ENCODE measurements at places on chromosomes 16 and 17.
A peak's percentile ranks its signal among the peaks of the same experiment; 100 is the strongest.

GRCh38 chr16:47888142-47888541 lies 267.7 kb downstream of the ABCC12 start:
- DNase-seq: no peak

GRCh38 chr16:64933885-64934284 lies 188.0 kb downstream of the CDH11 start:
- no peak for DNase-seq

GRCh38 chr17:42424991-42425610 lies 2.0 kb upstream of the CAVIN1 start:
- no peak for DNase-seq

DNA sequence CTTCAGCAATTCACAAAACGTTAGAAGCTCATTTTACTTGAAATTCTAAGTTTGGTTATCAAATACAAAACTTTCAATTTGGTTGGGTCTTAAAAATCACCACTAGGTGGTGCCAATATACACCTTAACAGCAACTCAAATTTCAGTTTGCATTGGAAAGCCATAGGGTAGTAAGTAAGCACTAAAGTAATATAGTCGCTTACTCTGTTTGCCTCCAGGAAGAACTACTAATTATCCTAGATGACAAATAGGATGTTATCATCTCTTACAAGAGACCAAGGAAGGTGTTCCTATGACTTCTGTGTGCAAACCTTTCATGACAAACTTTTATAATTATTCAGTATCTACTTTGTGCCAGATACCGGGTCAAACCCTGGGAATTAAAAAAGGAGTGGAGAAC lies 93.3 kb downstream of the MYO1D start:
- DNase-seq: no peak

DNA sequence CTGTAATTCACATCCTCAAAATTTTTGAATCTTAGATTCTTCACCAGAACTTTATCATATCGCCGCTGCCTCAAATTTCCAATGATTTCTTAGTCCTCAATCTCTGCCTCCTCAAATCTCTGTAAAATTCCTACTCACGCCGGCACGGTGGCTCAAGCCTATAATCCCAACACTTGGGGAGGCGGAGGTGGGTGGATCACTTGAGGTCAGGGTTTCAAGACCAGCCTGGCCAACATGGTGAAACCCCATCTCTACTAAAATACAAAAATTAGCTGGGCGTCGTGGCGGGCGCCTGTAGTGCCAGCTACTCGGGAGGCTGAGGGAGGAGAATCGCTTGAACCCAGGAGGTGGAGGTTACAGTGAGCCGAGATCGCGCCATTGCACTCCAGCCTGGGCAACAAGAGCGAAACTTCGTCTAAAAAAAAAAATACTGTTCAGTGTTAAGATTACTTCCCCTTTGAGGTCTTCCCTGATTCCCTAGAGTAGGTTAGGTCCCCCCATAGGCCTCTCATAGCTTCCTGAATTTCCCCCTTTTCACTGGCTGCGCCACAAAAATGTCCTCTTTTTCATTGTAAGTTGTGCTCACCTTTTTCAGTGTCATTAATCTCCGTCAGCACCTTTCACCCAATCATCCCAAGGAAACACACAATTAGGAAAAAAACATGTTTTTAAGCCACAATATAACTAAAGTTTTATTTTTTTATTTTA lies 919 bp upstream of the CBX1 start:
- DNase-seq: no peak

GRCh38 chr17:70276906-70277305 lies 107.6 kb downstream of the KCNJ2 start:
- DNase-seq: no peak

GRCh38 chr16:71467810-71468209 lies 5.8 kb upstream of the ZNF23 start:
- no peak for DNase-seq

GRCh38 chr16:87051526-87052320 lies 265.5 kb downstream of the C16orf95 start:
- DNase-seq: no peak

DNA sequence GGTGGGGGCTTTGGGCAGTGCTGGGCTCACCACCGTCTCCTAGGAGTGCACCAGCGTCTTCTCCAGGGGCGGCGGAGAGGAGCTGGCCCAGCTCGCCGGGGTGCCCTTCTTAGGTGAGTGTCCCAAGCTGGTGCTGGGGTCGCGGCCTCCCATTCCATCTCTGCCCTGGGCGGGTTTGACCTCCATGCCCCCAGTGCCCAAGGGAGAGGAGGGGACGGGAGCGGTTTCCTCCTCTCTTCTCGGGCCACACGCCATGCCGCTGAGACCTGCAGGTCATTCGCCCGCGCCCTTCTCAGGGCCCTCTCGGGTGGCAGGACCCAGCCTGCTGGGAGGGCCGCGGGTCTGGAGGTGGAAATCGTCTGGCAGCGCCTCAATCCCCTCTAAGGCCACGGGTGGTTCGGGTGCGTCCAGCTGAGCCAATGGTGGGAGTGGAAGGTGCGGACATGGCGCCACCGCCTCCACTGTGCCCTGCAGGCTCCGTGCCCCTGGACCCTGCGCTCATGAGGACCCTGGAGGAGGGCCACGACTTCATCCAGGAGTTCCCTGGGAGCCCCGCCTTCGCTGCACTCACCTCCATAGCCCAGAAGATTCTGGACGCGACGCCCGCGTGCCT lies 5.3 kb downstream of the IGFALS start:
- DNase-seq: no peak

DNA sequence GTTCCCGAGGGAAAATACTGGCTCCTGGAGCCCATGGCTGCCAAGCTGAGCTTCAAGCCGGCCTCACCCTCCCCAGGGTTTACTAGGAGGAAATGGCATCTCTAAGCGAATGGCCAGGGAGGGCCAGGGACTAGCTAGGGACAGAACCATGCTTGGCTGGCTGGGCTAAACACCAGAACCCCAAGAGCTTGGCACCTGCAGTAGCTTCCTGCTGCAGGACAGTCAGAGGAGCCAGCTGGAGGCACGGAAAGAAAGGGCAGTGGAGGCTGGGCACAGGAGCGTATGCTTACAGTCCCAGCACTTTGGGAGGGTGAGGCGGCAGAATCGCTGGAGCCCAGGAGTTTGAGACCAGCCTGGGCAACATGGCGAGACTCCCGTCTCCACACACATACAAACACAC lies 33.7 kb downstream of the PEMT start:
- peak; percentile 17 for DNase-seq

DNA sequence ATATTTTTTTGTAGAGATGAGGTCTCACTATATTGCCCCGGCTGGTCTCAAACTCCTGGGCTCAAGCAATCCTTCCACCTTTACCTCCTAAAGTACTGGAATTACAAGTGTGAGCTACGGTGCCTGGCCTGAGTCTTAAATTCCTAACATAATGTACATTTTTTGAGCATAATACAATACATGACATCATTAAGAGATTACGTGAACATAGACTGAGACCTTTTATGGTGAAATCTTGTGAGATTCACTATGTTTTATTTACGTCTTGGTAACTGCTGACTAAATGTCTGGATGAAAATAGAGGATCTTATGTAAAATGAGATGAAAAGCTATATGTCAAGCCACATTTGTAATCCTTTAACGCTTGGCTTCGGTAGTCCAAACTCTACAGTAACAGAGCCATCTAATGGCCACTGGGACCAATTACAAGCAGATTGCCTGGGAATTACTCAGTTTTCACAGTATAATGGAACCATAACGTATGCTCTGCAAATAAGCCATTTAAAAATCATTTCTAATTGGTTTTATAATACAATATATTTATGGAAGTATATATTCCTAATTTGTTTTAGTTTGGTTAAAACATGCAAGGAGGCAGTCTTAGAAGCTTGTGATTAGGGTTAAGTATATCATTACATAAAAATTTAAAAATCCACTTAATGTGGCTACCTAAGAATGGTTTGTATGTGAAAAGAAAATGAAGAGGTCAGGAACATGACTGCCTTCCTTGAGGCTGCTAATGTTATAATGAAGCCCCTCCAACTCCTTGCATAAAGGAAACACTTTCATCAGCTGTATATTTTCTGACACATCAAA lies 8.1 kb upstream of the EFCAB13 start:
- DNase-seq: peak; percentile 76

GRCh38 chr17:80413771-80414507 lies 1.0 kb upstream of the ENDOV start:
- DNase-seq: no peak

DNA sequence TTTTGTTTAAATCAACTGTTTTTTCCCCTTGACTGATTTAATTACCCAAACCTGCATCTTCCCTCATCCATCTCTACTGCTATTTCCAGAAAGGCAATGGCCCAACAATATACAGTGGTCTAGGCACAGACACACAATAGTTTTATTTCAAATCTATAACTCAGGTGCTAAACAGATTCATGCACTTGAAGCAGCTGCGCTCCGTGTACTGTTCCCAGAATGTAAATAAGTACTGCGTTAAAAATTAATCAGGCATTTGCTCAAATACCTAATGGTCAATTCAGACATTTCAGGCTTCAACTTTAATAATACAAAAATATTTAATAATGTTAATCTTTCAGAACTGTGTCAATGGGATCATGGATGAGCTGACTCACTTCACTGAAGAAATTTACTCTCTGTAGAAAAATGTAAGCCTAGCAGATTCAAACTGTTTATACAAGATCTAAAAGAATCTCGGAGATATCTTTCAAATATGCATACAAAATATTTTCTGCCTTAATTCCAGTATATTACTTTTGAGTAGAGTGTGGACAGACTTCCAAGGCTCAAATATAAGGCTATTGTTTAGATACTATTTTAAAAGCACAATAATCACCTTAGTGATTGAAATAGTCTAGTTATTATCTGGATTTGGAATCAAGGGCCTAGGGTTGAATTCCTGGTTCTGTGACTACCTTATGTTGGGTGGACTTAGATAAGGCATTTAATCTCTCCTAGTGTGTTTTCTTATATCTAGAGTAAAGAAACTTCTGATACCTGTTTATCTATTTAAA lies 97.4 kb upstream of the PSMD7 start:
- DNase-seq: no peak

Data from hippocampal formation (tissue), 2 donors.